ENCODE measurements at places on chromosomes 16 and 17.

- no peak for DNase-seq
Measured at GRCh38 chr16:87855852-87856715, 13.2 kb downstream of the SLC7A5 start.

DNA sequence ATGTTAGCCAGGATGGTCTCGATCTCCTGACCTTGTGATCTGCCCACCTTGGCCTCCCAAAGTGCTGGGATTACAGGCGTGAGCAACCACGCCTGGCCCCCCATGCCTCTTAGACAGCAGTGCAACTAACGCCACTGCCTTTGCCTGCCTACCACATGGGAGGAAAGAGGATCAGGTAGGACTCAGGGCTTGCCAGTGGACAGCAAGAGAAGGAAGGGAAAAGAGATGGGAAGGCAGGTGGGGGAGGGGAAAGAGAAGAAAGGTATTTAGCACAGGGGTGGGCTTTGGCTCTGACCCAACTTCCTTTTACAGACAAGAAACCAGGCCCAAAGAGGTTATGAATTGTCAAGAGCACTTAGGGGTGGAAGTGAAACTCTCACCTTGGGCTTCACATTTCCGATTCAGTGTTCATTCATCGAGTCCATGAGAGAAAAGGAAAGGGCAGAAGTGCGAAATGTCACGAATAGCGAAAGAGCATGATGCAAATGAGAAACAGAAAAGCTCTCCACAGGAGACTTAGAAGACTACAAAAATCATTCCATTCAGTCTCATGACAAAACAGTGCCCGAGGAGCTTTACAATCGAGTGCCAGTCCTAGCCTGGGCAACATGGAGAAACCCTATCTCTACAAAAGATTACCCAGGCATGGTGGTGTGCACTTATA is 36.4 kb downstream of the CDK5R1 start:
- peak; percentile 77 for DNase-seq

GRCh38 chr16:86836503-86837129 is 258.3 kb downstream of the FOXL1 start:
- no peak for DNase-seq

DNA sequence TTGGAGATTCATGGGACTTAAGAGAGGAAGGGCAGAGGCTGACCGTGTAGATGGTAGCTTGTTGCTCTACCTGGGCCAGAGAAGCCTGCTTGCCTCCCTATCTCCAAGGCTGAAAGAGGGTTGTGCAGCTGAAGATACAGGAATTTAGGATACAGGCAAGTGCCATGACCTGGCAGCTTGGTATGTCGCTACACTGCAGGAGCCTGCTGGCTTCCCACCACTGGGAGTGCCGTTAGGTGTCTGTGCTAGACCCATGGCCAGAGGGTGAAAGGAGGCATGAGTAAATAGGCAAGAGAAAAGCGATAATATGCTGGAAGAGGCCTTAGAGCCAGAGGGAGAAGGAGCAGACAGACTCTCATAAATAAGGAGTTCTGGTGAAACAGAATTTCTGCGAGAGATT is 10.6 kb downstream of the NAA60 start:
- no peak for DNase-seq

DNA sequence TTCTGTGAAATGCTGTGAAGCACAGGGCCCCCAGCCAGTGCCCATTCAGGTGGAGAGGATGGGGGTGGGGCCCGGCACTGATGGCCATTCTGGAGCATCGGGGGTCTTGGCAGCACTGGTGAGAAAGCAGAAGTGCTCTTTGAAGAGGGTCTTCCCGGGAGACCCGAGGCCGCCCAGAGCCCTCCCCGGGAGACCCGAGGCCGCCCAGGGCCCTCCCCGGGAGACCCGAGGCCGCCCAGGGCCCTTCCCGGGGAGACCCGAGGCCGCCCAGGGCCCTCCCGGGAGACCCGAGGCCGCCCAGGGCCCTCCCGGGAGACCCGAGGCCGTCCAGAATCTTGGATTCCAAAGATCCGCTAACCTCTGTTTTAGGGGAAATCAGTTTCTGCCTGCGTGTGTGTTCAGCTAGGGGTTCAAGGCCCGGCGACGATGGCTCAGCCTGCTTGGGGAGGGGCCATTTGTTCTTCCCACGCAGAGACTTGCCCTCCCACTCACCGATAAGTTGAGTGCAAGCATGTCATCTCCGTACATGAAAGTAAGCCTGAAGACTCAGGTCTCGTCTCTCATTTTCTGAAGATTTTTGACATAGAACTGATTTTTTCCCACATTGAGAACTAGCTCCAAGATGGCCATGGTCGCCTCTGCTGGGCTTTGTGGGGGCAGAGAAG is 35.2 kb upstream of the CAPN15 start:
- DNase-seq, result no peak

- DNase-seq, result no peak
Measured at GRCh38 chr17:52145476-52145875, 13.0 kb downstream of the CA10 start.

DNA sequence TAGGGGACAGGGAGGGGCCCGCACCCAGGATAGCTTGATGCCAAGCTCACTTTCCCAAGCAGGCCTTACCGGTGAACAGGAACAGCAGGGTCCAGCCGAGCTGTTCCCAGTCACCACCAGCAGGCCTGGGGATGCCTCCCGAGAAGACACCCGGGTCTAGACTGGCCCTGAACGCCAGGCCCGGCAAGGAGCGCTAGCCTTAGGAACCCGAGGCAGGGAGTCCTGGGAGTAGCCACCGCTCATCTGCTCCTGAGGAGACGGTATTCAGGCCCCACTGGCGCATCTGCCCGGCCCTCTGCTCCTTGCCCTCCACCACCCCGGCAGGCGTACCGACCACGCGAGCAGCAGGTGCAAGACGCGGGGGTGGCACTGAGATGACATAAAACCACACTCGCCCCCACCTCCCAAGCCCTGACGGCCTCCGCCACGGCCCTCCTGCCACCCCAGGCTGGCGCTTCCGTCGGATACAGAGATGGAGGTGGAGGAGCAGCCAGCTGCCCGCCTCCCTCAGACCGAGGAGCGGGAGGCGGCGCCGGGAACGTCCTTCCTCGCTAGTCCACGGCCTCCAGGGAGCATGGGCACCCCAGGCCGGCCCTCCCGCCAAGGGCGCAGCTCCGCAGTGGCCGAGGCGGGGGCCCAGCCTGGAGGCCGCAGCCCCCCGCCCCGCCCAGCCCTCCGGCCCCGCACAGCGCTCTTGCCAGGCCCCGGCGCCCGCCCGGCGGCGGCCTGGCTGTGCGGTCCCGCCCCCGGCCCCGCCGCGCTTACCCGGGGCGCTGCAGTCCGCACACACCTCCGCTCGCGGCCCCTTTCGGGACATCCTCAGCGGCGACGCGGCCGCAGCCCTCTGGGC is 661 bp downstream of the GIT1 start:
- peak; percentile 37 for DNase-seq

DNA sequence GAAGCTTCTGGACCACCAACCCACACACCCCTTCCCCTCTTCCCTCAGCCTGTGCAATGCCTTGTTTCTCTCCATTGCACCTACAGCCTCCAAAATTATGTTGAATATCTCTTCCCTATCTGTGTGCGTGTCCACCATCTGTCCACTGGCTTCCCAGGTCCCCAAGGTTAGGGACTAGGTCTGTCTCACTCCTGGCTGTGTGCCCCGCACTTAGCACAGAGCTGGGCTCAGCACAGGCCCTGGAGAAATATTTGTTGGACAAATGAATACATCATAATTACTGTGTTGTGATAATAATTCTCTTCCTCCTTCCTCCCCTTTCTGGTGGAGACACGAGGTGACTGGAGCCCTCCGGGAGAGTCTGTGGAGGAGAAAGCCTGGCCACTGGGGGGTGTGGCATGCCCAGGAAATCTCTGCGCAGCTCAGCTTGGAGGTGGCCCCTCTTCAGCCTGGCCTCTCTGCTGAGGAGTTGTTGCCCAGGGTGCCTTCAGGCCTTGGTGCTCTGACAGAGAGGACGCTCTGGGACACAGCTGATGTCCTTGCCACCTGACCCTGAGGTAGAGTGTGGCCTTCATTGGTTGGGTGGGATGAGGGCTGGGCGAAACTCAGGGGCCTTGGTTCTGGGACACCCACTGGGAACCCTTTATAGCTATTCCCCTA is 3.3 kb upstream of the BRD7 start:
- DNase-seq, result no peak

GRCh38 chr17:5598457-5598856 is 14.1 kb upstream of the NLRP1 start:
- DNase-seq, result no peak

GRCh38 chr17:38443356-38444031 is 15.2 kb downstream of the ARHGAP23 start:
- DNase-seq, result no peak

DNA sequence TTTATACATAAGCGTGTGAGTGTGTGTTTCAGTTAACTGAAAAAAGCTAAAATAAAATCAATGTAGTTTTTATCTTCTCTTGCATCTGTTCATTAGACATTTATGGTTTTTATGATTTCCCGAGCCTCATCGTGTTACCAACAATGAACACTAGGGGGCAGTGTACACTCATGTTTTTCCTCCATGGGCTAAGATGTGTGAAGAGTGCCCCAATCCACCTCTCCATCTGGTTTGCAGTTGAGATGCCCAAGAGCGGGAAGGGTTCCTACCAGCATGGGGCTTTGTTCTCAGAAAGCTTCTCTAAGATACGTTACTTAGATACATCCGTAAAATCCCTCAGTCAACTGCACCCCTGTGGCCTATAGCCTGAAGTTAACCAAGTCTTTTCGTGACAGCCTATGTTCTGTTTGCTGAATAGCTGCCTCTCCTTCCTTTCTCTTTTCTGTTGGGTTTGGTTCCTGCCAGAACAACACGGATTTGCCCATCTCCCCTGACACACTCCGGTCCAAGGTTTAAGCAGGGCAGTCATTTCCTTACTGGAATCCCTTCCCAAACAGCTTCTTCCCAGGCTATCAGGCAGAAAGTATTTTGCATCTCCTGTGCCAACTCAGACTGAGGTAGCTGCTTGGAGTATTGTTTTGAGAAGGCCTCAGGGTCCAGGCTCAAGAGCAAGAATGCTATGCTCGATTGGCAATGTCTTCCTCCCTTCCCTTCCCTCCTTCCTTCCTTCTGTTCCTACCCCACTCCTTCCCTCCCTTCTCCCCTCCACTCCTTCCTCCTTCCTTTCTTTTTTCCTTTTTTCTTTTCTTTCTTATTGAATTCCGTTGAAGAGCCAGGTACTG is 12.9 kb upstream of the ELAC2 start:
- peak; percentile 42 for DNase-seq

DNA sequence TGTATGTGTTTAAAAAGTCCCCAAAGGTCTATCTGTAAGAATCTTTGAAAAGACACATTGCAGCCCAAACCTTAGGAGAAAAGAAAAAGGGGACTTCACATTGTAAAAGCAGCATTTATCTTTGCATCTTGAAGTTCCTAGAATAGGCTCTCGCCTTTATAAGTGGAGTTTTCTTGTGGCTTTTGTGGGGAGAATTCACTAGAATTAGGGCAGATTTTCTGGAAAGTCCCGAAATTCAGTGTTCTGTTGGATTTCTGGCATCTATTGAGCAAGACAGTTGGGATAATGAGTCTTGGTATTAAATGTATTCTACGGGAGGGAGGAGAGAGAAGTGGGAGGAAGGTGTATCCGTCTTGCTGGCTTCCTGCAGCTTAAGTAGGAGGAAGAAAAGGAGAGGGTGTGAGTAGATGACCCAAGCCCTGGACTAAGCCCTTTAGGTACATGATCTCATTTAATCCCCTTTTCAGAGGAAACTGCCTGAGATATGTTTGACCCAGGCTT is 62.6 kb downstream of the PRKCA start:
- no peak for DNase-seq

DNA sequence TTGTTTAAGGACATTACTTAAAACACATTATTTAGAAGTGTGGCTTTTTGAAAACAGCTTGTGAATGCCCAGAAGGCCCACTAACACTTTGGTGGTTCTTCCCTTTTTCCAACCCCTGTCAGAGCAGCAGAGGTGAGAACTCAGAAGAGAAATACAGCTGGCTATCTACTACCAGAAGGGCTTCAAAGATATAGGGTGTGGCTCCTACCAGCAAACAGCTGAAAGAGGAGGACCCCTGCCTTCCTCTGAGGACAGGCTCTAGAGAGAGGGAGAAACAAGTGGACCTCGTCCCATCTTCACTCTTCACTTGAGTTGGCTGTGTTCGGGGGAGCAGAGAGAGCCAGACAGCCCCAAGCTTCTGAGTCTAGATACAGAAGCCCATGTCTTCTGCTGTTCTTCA is 6.9 kb upstream of the RAPGEFL1 start:
- DNase-seq, result no peak

- no peak for DNase-seq
Measured at GRCh38 chr17:3912827-3913226, 3.4 kb downstream of the P2RX1 start.

DNA sequence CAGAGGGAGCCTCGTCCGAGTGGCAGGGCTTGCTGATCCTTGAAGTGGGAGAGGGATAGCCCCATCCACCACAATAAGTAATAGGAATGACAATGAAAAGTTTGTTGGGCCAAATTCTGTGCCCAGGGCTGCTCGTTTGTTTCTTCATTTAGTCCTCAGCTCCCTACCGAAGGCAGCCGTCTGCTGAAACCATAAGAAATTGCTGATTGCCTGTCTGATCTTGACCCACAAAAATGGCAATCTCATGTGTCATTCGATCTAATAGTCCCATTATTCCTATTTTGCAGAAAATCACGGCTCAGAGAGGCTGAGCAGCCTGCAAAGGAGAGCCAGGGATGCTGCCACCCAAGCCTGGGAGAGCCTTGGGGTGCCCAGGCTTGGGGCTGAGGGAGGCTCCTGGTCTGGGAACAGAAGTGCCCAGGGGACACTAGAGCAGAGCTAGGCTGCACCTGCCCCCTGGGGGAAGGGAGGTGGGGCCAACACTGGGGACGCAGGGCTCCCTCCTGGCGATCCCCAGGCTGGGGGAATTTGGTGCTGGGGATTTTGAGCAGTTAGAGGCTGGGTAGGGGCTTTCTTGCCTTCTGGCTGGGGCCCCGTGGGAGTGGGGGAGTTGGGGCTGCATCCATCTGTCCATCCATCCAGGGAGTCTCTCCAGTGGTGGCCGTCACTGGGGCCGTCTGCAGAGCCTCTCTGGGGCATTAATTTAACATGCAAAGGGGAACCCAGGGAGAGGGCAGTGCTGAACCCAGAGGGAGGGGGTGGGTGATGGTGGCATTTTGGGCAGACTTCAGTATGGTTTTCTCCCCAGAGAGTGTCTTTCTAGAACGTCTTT is 53.5 kb downstream of the SOCS1 start:
- peak; percentile 60 for DNase-seq

GRCh38 chr16:21268236-21268635 is 9.9 kb downstream of the CRYM start:
- DNase-seq, result no peak

DNA sequence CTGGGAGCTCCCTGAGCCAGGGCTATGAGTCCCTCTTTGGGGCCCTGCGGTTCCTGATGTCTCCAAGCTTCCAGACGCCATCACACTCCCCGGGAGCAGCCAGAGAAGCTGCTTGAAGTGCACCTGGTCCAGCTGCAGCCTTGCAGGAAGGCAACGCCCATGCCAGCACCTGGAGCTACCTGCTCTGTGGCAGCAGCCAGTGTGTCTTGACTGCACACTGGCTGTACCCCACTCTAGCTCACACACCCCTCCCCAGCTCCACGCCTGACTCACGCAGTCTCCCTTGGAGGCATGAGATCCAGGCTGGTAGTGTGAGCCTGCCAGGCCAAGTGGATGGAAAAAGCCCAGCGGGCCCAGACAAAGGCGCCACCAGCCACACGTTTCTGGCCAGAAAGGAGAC is 63.3 kb downstream of the USP32 start:
- DNase-seq, result no peak

All from GM10248 (cell line).